ENCODE measurements at places on chromosomes 5 and 9.

DNA sequence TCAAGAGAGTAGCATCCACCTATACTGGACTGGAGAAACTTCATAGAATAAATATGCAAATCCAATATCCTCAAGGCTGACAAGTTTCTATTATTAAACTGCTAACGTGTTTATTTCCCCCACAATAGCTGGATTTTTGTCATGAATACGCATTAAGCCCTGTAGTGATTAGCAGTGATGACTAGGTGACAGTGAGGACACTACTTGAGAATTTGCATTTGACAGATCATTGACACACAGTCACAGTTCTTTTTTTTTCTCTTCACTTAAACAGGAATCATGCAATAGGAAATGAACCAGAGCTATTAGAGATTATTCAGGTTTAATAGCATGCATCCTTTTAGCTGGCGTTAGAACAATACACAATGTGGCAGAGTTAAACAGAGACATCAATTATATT, 35.3 kb downstream of the MPDZ start:
- no peak for DNase-seq

- DNase-seq: no peak
Observed at GRCh38 chr9:16954040-16954439, 83.6 kb upstream of the BNC2 start.

DNA sequence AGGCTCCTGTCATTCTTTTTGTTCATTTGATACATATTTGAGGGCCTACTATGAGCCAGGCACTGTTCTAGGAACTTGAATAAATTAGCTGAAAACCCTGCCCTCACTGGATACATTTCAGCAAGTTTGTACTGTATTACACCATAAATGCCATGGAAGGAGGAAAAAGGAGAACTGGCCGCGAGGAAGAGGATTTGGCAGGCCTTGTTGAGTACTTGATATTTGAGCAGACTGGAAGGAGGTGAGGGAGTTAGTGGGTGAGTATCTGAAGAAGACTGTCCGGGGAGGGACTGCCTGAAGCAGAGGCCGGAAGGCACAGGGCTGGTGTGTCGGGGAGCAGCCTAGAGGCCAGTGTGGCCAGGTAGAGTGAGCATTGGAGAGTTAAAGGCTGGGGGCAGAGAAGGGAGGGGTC, 4.5 kb downstream of the SNX30 start:
- no peak for DNase-seq

- DNase-seq: no peak
Observed at GRCh38 chr5:6660688-6661087, 27.4 kb downstream of the SRD5A1 start.

- no peak for DNase-seq
Observed at GRCh38 chr5:145015146-145015545, 820.0 kb downstream of the PRELID2 start.

GRCh38 chr5:172149073-172149472, 39.0 kb downstream of the STK10 start:
- DNase-seq: no peak

GRCh38 chr5:56190497-56190896, 42.6 kb downstream of the ANKRD55 start:
- DNase-seq: no peak

GRCh38 chr5:93257616-93258015, 323.4 kb downstream of the NR2F1-AS1 start:
- no peak for DNase-seq

- DNase-seq: no peak
Observed at GRCh38 chr9:121373011-121373729, 3.1 kb upstream of the STOM start.
